ENCODE measurements at places on chromosomes 2 and 18. TPM values are rescaled to one million over a fixed set of nuclear protein-coding genes. Genes with fewer than 3 reads are reported as not detected.

Gene TMEM200C
- total RNA-seq = 8.6 TPM

DNA sequence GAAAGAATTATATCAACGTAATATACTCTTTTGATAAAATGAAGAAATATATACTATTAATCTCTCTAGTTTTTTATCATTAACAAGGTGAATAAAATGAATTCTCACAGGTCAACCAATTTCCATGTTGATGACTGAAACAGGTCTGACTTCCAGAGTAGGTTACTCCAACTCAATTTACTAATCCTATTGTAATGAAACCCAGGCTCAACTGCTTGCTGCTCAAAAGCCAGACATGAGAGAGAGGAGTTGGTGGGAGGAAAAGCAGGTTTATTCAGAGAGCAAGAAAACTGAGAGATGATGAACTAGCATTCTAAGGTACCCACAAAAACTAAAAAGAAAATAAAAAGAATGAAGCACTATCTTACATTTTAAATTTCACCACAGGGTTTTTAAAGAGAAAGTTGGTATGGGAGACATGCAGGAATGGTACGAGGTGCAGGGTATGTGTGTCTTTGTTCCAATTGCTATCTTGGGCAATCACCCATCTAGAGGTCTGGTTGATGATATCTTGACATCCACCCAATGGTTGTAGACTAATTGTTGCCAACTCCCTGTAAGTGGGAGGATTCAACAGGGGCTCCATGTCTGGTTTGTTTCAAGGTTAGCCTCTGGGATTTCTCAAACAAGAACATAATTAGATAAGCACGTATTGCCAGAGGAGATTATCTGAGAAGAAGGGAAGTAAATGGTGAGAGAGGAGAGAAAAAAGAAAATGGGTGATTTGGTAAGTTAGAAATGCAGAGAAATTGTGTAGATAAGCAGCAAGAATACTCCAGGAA lies 471.4 kb upstream of the REG3G start:
- DNase-seq = no peak

- no peak for DNase-seq
These were observed 76.0 kb downstream of the TGIF1 start for GRCh38 chr18:3525870-3526420.

DNA sequence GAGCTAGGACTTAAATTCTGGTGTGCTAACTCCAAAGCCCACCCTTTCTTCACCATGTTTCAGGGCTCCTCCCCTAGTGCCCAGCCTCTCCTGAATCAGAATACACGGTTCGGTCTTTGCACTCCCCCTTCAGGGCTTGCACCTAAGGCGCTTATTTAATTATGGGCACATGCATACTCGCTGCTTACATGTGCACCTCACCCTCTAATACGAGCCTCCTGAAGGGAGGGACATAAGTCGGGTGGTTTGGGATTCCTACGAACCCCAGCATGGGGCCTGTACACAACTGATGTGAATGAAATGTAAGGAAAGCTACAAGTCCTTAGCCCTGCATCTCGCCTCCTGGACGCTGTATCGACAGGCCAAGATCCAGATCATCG lies 435 bp downstream of the IFT172 start:
- no peak for DNase-seq

DNA sequence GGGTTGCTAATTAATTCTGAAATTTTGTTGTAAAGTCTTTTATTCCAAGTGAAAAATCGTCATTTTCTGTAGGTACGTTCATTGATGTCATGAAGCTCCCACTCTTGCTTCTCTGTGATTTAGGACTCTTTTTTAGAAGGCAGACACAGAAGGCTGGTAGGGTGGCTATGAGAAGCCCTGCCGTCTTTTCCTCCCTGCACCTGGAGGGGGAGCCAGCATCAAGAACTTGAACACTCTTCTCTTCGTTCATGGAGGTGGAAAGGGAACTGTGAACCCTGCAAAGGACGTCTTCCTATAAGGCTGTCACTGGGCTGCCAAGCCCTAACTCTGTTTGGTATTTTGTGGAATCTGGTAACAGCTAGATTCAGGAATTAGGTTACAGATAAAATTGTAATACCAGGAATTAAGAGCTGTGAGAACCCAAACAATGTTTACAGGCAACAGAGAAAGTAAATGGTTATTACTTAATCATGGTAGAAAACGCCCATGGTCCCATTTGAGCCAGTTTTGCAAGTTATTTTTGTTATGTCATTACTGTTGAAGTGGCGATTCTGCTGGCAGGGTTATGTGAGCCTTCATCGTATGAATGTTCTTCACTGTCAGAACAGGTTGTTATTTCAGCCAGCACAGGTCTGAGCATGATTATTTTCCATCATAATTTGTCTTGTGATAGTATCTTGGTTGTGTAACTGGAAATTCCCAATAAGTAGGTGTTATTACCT lies 112.2 kb downstream of the OSBPL6 start:
- peak; percentile 12 for DNase-seq

Gene PRSS56
- not detected for total RNA-seq

DNA sequence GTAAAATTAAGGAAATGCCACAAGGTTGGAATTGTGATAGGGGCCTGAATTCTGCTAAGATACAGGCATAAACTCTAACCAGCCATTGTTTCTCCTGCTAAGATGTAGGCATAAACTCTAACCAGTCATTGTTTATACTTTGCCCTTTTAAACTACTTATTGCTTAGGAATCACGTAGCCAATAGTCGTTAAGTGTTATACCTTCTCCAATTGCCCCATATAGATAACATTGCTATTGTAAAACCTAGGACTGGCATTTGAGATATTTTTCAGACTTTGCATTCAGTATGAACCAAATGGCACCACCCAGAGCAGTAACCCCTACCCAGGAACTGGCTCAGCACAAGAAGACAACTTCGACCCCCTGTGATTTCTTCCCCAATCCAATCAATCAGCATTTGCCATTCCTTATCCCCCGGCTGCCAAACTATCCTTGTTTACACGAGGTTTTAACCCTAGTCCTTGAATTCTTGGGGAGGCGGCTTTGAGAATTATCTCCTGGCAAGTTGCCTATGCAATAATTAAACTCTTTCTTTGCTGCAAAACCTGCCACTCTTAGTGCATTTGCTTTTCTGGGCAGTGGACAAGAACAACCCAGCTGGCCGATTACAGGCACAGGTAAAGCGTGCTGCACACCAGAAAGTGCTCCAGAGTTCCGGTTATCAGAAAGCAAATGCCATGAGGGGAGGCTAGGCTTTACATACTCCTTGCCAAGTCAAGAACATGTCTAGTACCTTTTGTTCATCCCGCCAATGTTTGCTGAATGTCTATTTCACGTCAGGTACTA lies 167.6 kb downstream of the LAMA1 start:
- no peak for DNase-seq

DNA sequence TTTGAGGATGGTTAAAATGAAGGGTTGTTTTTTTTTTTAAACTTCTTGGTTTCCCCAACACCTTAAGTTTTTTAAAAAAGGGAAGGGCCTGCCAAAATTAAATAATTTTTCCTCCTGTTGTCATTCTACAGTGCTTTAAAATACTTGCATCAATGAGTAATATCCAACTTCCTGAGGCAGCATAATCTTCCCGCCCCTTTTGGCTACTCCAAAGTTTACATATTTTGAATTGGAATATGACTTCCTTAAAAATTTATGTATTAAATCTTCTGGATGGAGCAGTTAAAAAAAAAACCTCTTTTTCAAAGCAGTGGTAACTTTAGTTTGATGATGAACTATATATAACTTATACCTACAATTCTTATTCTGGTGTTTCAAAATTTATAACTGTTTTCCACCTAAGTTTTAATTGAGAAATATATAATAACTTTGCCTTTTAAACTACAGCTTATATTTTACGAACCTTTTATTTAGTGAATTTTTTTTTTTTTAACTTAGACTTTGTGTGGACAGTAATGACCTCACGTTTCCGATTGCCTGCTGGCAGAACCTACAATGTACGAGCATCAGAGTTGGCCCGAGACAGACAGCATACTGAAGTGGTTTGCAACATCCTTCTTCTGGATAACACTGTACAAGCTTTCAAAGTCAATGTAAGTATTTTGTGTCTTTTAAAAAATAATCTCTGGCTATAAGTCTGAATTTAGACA lies 49.8 kb downstream of the PTPN4 start:
- no peak for DNase-seq

GRCh38 chr18:48922801-48923730 lies 27.7 kb downstream of the SMAD7 start:
- no peak for DNase-seq

DNA sequence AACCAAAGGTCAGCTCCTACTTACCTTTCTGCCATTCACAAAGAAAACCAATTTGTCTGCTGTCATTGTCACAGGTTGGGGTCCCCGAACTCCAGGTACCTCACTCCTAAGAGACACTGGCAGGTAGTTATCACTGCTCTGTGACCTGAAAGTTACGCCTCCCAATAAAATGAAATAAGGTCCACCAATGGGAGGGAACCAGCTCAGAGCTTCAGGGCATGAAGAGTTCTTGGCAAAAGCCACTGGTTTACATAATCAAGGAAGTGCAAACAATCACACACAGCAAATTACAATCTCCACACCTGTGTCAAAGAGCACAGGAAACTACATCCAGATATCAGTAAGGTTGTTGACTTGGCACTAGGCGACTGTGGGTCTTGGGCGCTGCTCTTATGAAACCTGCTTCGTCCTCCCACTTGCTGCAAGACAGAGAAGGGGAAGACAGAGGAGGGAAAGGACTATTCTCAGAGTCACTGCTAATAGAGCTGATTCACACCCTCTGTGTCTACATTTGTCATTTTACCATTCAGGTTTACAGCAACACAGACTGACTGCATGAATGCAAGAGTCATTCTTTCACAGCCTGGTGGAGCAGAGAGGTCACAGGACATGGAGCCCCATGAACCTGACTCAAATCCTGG lies at the start of gene XDH:
Gene XDH (minus strand): TSS at position 142 of the 641 bp plus-strand sequence. CDS start 76 bp downstream, at position 66.
- DNase-seq = no peak

GRCh38 chr18:63312737-63313395 lies 6.7 kb downstream of the BCL2 start:
- DNase-seq = no peak

DNA sequence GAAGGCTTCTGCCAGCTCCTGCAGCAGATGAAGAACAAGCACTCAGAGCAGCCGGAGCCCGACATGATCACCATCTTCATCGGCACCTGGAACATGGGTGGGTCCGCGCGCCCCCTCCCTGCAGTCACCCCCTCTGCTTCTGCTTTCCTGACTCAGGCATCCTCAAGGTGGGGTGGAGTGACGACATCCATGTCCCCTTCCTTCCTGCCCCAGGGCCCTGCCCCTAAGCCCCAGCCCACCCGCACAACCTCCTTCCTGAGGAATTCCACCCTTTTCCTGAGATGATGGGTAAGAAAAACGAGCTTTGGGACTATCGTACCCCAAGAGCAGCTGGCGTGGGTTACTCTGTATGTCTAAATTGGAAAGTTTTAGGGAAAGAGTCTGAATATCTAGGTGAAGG lies 89.7 kb upstream of the ATG16L1 start:
- DNase-seq = no peak

Gene ALPP
- total RNA-seq = not detected

DNA sequence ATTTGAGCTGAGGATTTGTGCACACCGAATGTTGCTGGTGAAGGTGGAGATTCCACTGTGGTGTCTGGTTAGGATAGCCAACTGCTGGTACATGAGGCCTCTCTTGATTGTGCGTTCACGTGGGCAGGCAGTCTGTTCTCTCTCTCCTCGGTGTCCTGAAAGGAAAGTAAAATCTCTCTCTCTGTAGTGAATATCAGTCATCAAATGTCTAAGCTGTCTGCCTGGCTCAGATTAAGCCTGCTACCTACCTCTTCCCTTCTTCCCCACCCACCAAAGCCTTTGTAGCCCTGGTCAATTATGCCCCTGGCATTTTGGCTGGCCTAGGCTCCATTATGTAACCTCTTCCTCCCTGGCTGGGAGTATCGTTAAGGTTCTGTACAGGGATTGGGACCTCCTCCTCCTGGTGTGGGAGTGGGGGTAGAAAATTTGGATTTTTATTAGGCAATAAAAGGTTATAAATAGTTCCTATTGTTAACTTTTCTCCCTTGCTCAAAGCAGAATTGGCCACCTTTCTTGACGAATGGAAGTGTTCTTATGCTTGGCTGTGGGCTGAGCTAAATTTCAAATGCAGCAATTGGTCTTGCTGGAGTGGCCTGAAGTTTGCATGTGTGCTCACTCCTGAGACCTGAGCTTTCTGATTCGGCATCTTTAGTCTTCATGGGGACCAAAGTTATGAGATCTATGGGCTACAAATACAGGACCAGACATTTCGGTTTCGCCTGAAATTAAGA lies 148.8 kb downstream of the WDSUB1 start:
- DNase-seq = no peak

- DNase-seq = no peak
These were observed 46.0 kb upstream of the MTIF2 start for GRCh38 chr2:55314985-55315384.

Gene LYPD1
- 7.1 TPM for total RNA-seq

Gene DNAH7
- 5.7 TPM for total RNA-seq

DNA sequence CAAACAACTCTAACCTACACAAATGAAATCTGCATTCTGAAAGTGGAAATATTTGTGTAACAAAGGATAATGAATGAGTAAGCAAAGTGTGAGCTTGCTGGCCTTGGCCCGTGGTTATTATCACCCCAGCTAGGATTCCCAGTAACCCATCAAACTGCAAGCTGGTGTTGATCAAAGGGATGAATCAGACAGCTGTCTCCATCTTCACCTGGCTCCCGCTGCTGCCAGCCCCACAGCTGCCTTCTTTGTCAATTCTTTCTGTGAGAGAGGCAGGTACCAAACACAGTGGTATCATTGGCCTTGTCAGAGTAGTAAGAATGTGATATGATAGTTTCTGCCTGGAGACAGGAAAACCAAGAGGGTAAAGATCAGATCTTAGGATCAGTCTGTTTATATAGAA lies 25.2 kb upstream of the RGPD4 start:
- DNase-seq = no peak

- DNase-seq = peak; percentile 29
These were observed 20.6 kb downstream of the SMAD7 start for GRCh38 chr18:48929941-48930713.

Gene IL36RN
- 0.13 TPM for total RNA-seq

DNA sequence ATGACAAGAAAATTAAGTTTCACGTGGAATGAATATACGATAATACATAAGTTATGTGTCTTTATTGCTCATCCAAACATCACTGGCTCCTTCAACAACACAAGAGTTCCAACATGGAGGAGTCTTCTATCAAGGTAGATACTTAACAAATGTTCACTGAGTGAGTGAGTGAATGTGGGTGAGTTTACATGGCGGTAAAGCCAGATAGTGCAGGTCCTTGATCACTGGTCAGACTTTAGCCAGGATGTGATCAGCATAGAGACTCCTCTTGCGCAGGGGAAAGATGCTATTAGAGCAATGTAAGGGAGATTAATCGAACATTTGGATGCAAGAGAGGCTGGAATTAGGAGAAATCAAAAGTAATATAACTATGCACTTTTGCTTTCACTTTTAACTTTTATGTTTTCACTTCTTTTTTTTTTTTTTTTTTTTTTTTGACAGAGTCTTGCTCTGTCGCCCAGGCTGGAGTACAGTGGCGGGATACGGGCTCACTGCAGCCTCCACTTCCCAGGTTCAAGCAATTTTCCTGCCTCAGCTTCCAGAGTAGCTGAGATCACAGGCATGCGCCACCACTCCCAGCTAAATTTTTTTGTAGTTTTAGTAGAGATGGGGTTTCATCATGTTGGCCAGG lies 249.0 kb upstream of the ID2 start:
- DNase-seq = no peak

GRCh38 chr2:24972315-24972961 lies 683 bp upstream of the DNAJC27 start:
- DNase-seq = no peak

Gene AP1S3
- total RNA-seq = 11.5 TPM

Gene MGAT4A
- 33.5 TPM for total RNA-seq

GRCh38 chr2:9692456-9693195 lies 61.8 kb upstream of the YWHAQ start:
- no peak for DNase-seq

Gene SDC1
- total RNA-seq = 35.1 TPM
